A172 (cell line): ENCODE measurements at places on chromosomes 2 and 18. TPM values are rescaled to one million over a fixed set of nuclear protein-coding genes. Genes with fewer than 3 reads are reported as not detected.

Gene CTAGE1
- total RNA-seq: not detected in 2 replicates

Gene DES
- 30.0 and 34.5 TPM in 2 replicates for total RNA-seq

Gene NPAS2
- 3.7 and 5.2 TPM in 2 replicates for total RNA-seq

Gene HPCAL1
- 101 and 102 TPM in 2 replicates for total RNA-seq
